Activated T-helper 2 cell treated with anti-CD3 and anti-CD28 coated beads, Interferon-gamma antibody, Interleukin-2, Interleukin-4, amounts not matched to agents 10 μg/mL and 5 μg/mL and 100 μg/mL, durations not matched to agents 14 hours and 24 hours and 36 hours (primary cell): ENCODE measurements at places on chromosomes 4 and X.
A peak's percentile ranks its signal among the peaks of the same experiment; 100 is the strongest.

GRCh38 chr4:29304595-29304994, 1415.6 kb upstream of the PCDH7 start:
- DNase-seq: no peak

GRCh38 chr4:110183643-110184042, 14.8 kb downstream of the ELOVL6 start:
- no peak for DNase-seq

GRCh38 chrX:9442056-9442455, 22.8 kb upstream of the TBL1X start:
- DNase-seq: no peak

DNA sequence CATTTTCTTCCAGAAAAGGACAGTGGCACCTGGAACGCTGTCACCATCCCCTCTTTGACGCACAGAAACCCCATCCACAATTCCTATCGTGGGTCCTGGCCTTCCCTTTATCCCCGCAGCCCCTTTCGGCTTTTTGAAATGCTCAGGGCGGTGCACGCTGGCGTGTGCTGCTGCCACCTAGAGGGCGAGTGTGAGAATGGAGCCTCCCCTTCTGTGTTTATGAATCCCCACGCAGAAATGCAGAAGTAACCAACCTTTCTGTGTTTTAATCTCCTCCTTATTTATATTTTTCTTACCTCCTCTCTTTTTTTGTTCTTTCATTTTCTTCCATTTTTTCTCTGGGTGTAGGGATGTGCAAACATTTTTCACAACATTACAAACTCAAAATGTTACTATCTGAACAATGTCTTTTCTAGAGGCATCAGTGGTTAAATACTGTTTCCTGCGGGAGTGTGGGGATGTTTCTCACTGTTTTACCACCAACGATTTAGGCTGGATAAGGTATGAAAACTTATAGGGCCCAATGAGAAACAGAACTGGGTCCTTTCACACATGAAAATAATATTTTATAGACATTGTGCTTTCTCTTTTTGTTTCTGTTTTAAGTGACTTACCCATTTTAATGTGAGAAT, 50.0 kb downstream of the TMA16 start:
- peak; percentile 31 for DNase-seq

DNA sequence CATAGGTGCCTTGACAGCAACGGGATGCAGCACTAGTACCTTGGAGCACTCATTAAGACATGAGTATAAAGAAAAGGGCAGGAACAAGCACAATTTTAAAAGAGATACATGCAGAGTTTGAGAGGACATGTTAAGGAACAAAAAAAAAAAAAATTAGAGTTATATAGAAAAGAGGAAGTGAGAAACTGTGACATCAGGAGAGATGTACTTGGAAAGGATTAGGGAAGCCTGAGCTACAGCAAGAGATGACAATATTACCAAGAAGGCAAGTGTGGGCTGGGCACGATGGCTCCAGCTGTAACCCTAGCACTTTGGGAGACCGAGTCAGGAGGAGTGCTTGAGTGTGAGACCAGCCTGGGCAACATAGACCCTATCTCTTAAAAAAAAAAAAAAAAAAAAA, 37.4 kb downstream of the GPR143 start:
- DNase-seq: no peak

- DNase-seq: no peak
These were observed 23.5 kb downstream of the NDP start for GRCh38 chrX:43949669-43950068.
